ENCODE measurements at places on chromosomes 2 and 18.

- DNase-seq: no peak
Measured at GRCh38 chr2:19102696-19103423, 255.6 kb downstream of the OSR1 start.

GRCh38 chr2:119247844-119248271 lies 24.2 kb downstream of the STEAP3 start:
- no peak for DNase-seq

DNA sequence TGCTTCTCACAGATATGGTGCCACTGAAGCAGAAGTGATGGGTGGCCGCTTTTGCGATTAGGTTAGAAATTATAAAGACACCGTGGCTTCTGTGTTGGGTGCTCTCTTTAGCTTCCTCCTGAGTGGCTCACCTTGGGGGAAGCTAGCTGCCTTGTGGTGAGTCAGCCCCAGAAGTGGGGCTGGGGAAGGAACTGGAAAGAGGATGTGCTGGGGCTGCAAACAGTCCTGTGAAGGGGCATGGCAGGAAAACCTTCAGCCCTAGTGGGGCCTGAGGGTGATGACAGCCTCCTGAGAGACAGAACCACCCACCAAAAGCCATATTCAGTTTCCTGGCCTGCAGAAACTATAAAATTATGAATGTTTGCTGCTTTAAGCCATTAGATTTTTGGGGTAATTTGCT lies 8.9 kb upstream of the ASB18 start:
- DNase-seq: no peak

DNA sequence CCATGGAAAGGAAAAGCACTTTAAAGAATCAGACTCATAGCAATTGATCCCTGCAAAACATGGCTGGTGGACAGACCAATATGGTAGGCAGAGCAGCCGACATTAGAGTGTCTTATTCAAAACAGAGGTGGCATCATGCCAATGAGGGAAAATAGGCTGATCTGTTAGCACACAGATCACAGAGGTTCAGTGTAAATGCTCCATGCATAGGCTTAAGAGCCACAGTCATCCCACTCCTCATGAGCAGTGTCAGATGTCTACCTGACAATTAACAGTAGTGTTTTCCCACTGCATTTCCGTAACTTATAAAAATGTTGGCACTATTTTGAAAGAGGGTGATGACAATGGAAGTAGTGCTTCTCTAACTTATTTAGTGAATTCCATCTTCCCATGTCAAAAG lies 86.7 kb downstream of the SPATS2L start:
- DNase-seq: no peak

DNA sequence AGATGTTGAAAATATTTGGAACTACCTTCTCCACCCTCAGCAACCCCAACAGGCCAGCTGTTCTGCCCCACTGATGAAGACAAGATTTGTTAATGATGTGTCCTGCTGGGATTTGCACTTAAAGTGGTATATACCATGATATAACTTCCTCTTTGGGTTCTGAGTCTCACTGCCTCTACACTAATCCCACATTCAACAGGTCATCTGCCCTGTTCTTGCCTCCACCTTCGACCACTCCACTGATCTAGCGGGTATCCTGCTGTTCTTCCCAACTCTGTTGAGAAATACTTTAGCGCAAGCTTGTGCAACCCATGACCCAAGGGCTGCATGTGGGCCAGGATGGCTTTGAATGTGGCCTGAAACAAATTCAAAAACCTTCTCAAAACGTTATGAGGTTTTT lies 72.7 kb downstream of the LRP1B start:
- no peak for DNase-seq

All from activated naive CD4-positive, alpha-beta T cell treated with anti-CD3 and anti-CD28 coated beads, Interleukin-2, amount 50 U/mL, for 16 hours (primary cell).